ENCODE measurements at places on chromosomes 5 and 9.
A peak's percentile ranks its signal among the peaks of the same experiment; 100 is the strongest.

- DNase-seq, result no peak
These were observed 104.5 kb downstream of the MAT2B start for GRCh38 chr5:163609910-163610309.

DNA sequence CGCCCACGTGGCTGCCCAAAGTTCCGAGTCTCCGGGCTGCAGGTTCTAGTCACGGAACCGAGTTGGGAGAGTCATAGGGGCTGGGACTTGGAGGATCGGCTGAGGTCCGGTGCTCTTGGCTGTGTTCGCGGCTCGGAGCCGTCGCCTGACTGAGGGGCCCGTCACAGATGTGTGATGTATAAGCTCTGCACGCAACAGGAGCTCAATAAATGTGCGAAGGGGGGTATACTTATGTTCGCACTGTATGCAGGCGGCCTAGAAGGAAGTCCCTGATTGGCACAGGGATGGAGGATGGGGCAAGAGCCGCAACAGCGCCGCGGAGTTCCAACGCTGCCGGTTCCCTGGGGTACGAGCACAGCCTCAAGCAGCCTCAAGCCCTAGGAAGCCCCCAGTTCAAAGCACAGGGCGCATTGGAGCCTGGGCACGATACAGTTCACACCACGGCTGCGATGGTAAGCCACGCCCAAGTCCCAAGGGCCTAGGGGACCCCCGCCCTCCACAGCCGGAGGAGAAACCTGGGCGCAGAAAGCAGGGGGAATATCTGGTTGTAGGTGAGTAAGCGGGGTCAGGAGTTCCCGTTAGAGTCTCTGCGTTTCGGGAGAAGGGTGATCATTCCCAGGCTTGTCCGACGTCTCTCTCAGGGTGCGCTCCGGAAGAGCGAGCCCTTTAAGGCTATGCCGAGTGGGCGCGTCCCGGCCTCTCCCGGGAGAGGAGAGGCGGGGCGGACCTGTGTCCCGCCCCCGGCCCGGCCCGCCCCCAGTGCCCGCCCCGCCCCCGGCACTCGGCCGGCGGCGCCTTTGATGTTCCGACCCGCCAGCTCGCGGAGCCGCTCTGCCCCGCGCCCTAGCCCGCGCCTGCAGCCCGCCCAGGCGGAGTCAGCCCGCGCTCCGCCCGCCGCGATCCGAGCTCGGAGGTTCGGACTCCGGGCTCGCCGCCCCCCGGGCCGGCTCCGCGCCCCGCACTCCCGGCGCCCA lies at the start of gene TCF7:
Gene TCF7, plus strand, starts transcription at position 780 of the 974 bp plus-strand sequence. CDS start 226 bp downstream, outside the sequence.
- DNase-seq, result peak; percentile 46

GRCh38 chr5:129110742-129111141 lies 16.2 kb downstream of the ISOC1 start:
- DNase-seq, result no peak

DNA sequence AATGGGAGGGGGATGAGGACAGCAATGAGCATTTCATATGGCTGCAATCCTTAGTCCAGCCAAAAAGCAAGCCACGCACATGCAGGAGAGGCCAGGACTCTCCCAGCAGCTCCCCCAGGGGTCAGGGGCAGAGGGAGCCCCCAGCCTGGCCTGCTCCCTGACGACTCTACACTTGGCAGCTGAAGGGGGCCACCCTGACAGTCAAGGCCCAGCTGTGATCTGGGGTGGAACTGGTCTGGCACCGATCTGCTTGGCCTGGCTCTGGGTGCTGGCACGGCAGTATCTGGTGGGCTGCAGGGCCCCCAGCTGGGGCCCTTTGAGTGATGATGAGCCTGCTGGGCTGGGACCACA lies 118.1 kb downstream of the ADAMTS2 start:
- DNase-seq, result no peak

- no peak for DNase-seq
These were observed 285.9 kb downstream of the ARL15 start for GRCh38 chr5:54024466-54024865.

DNA sequence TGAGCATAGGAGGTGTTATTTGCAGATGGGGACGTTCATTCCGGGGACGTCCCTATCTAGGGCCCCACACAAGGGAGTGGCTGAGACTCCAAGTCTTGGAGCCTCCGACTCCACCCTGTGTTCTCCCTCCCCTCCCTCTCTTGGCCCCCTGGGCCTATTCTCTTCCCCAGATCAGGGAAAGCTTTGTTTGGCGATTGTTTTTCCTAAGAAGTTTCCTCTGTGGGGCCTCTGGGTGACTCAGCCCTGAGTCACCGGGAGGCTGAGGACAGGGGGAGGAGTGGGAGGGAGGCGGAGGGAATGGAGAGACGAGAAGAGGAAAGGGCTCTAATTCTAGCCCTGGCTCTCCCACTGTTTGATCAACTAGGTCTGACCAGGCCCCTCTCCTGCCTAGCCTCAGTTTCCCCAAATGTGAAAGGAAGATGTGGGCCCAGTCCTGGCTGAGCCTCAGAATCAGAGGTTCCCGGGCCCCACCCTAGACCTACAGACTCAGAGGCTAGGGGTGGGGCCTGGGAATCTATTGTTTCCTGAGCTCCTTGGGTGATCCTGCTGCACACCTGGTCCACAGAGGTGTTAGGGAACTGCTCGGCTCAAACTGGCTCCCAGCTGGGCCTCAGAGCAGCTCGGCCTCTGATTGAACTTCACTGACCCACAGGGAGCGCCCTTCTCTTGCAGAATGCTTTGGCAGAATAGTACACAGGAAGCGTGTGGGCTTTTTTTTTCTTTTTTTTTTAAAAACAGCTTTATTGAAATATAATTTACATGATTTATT lies 19.2 kb downstream of the GSN start:
- DNase-seq, result no peak

- no peak for DNase-seq
These were observed 12.6 kb downstream of the TRIM23 start for GRCh38 chr5:65611524-65611923.

DNA sequence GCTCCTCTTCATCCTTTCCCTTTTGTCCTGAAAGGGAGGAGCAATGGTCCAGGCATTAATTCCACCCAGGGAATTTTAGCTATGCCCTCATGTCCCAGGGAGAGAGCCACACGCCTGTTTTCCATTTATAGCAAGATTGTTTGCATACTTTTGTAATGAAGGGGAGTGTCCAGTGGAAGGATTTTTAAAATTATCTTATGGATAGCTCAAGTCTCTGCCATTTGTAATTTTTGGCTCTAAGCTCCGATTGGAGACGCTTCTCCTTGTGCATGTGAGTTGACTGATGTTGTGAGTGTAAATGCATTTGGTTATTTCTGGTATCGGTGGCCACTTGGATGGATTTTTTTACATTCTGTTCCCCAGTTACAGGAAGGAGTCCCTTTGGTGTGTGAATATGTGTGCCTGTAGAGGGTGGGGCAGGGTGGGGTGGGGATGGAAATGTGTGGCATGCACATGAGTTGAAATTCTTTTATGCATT lies 7.2 kb upstream of the RPL26L1 start:
- no peak for DNase-seq

GRCh38 chr5:106374956-106375355 lies 1295.8 kb downstream of the EFNA5 start:
- no peak for DNase-seq

- no peak for DNase-seq
These were observed 601.1 kb downstream of the IRX1 start for GRCh38 chr5:4196744-4197143.

Data from activated CD8-positive, alpha-beta memory T cell treated with anti-CD3 and anti-CD28 coated beads for 4 hours (primary cell).